A549 treated with RU486 at 1 μM for 4 hours (cell line): ENCODE measurements at places on chromosomes 4 and X. TPM values are rescaled to one million over a fixed set of nuclear protein-coding genes. Genes with fewer than 3 reads are reported as not detected.

The C4orf36 gene
- total RNA-seq, result 0.99 to 2.5 TPM (median 1.6 TPM) in 5 replicates

The TCEAL2 gene
- not detected in 5 replicates for total RNA-seq

The PRDM5 gene
- 3.3 to 5.8 TPM (median 4.9 TPM) in 5 replicates for total RNA-seq

The NHS gene
- 2.9 to 5.9 TPM (median 5.5 TPM) in 5 replicates for total RNA-seq

The PAGE2 gene
- not detected in 5 replicates for total RNA-seq

The SPANXC gene
- total RNA-seq, result 0.65 to 1.3 TPM (median 0.81 TPM) in 3 of 5 replicates, not detected in the others

The USP17L11 gene
- total RNA-seq, result not detected in 5 replicates

The P2RY4 gene
- total RNA-seq, result 0.06 TPM in 1 of 5 replicates, not detected in the others

The TEC gene
- total RNA-seq, result 1.3 to 2.1 TPM (median 1.7 TPM) in 5 replicates

The SSX3 gene
- not detected in 5 replicates for total RNA-seq
